ENCODE measurements at places on chromosomes 5 and 9.

DNA sequence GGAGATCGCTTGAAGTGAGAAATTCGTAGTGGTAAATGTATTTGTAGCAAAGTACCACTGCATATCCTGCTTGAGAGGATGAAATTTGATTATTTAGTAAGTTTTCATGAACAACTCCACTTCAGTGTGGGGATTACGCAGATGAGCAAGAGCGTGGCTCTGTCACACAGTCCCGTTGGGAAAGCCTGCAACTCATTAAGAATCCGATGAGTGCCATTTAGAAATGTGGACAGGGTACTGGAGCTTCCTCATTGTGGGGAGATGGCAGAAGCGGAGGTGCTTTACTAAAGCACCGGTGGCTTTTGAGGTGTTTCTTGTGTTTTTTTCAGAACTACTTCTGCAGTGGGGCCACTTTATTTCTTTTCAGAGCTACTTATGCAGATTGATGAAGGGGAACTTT, 1.4 kb downstream of the TJP2 start:
- no peak for DNase-seq

- DNase-seq = no peak
Measured at GRCh38 chr5:103254921-103255320, 3.6 kb upstream of the MACIR start.

- DNase-seq = no peak
Measured at GRCh38 chr9:127522727-127523126, 71.4 kb downstream of the LRSAM1 start.

GRCh38 chr5:54021431-54022164, 288.8 kb downstream of the ARL15 start:
- no peak for DNase-seq

DNA sequence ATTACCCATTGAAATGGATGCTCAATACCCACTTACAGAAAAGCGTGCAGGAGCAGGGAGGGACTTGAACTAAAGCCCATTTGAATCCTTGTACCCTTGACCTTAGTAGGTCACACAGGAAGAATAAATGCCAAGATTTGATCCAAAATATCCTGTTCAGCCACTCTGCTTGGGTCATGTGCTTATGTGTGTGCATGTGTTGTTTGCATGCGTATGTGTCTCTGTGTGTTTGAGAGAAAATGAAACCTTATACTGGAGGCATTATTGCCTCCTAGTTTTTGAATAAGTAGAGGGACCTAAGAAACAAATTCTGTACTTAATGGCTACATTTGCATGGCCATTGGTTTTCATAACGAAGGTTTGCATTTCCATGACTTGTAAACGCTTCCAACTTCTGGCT, 63.4 kb upstream of the TRIM32 start:
- DNase-seq = no peak

GRCh38 chr9:130981756-130982137, 27.2 kb upstream of the LAMC3 start:
- DNase-seq = no peak

DNA sequence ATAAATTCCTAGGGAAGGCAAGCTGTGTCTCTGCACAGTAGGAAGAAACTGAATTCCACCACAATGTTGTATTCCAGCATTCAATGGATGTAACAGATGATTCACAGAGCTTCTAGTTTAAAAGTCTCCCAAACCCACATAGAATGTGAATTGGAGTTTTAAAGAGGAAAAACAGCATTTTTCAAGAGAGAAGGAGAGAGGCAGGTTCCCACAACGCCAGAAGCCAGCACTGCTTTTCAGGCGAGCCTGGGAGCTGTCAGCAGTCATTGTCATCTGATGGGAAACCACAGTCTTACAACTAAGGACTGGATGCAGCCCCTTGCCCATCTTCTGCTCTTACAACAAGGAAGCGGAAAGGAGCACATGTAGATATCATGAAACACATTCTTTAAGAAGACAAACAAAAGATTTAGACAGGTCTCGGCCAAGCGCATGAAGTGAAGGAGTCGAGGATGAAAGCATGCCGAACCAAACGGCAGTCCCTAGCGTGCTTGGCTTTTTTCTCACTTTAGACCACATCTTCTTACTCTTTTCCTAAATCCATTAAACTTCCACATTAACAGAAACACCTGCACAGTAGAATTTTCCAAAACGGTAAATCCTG, 638 bp downstream of the DIRAS2 start:
- DNase-seq = no peak

GRCh38 chr5:154783774-154784460, 28.7 kb downstream of the LARP1 start:
- no peak for DNase-seq

DNA sequence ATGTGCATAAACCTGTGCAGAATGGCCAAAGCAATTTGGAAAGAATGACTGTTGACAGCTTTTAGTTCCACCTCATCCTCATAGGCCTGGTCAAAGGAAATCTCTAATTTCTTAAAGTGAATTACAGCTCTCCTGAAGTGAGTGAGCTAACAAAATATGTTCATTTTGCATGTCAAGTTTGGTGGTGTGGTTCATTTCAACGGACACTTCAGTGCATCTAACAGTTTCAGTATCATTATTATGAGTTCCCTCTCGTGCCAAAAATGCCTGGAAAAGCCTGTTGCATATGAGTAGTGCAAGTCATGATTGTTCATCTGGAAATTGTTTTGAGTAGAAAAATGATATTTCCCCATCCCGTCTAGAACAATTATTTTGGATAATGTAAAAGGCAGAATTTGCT, 53.2 kb upstream of the HMHB1 start:
- no peak for DNase-seq

- DNase-seq = no peak
Measured at GRCh38 chr5:151890299-151890698, 34.4 kb downstream of the GLRA1 start.

GRCh38 chr9:76699971-76700370, 64.3 kb upstream of the PCA3 start:
- no peak for DNase-seq

DNA sequence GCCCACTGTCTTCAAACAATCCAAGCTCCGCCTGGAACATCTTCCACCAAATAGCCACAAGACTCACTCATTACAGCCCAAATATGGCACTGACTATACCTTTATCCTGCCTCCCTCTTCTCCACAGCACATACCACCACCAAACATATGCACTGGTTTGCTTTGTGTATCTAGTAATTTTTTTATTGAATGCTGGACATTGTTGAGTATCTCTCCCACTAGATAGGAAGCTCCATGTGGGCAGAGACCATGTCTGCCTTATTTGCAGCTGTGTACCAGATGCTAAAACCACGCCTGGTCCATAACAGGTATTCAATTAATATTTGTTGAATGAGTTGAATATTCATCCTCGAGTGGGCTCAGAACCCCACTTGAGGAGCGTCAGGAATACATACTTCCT, 67.2 kb upstream of the FUBP3 start:
- DNase-seq = no peak

- no peak for DNase-seq
Measured at GRCh38 chr5:130528474-130528873, 624.2 kb downstream of the CHSY3 start.

GRCh38 chr5:117261948-117262571, 687.4 kb upstream of the SEMA6A start:
- DNase-seq = no peak

- no peak for DNase-seq
Measured at GRCh38 chr5:40984884-40985283, 75.6 kb downstream of the C7 start.

GRCh38 chr5:81718300-81718699, 32.6 kb downstream of the SSBP2 start:
- no peak for DNase-seq

DNA sequence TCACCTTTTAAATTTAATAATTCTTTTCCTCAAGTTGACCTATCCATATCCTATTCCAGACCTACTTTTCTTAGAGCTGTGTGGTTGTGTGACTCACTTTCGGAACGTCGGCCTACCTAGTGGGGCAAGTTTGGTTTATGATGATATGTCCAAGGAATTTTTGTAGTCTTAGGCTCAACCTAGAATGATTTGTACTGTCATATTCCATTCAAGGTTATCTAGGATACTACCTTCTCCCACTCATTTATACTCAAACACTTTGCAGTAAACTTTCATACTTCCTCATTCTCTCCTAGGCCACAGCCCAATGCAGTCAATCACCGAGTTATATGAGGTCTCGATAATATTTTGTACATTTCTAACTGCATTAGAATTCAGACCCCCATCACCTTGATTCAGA, 61.9 kb downstream of the PIK3R1 start:
- no peak for DNase-seq

DNA sequence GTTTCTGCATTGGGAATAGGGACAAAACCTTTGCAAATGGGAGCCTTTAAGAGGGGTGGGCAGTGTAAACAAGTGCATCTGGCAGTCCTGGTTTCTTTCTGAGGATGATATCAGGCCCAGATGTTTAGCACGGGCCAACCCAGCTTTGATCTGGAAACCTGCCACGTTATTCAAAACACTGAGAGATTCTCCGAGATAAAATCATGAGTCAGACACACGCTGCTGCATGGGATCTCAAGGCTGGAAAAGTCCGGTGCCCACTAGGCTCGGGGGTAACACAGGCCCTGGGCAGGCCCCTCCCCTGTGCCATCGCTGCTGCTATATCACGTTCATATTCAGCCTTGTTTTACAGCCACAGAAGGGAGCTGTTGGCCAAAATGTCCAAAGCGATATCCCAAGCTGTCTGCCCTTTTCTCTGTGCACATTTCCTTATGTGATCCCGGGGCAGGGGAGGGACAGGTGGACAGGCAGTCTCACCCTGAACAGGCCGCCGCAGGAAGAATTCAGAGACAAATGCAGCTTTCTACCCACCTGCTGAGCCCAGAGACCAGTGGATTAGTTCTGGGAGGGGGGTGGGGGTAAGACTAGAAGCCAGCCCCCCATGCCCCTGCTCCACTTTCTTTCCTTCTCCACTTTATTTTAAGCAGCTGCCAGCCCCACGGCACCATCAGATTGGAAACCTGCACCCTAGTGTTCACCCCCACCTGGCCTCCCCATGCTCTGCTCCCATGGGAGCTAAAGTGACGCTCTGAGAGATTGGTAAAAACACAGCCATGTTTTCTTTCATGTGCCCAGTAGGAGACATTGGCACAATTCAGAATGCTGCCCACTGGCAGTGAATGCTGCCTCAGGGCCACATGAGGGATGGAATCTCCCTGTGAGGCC, 63.1 kb downstream of the TMOD1 start:
- DNase-seq = no peak

DNA sequence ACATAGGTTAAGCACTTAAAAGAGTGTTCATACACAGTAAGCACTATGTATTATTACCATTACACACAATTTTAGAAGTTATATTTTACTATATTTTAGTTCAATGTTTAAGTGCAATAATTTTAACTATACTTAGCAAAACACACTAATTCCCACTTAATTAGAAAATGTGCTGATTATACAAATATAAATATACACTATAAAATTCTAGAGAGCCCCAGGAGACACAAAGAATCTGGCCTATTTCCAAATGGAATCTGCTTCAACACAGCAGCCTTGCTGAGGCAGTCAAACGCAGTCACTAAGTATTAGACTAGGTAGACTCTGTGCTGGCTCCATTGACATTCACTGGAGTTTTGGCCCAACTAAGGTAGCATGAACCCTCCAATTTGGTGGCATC, 160.9 kb downstream of the CETN3 start:
- no peak for DNase-seq

- no peak for DNase-seq
Measured at GRCh38 chr5:16957304-16958196, 21.5 kb upstream of the MYO10 start.

DNA sequence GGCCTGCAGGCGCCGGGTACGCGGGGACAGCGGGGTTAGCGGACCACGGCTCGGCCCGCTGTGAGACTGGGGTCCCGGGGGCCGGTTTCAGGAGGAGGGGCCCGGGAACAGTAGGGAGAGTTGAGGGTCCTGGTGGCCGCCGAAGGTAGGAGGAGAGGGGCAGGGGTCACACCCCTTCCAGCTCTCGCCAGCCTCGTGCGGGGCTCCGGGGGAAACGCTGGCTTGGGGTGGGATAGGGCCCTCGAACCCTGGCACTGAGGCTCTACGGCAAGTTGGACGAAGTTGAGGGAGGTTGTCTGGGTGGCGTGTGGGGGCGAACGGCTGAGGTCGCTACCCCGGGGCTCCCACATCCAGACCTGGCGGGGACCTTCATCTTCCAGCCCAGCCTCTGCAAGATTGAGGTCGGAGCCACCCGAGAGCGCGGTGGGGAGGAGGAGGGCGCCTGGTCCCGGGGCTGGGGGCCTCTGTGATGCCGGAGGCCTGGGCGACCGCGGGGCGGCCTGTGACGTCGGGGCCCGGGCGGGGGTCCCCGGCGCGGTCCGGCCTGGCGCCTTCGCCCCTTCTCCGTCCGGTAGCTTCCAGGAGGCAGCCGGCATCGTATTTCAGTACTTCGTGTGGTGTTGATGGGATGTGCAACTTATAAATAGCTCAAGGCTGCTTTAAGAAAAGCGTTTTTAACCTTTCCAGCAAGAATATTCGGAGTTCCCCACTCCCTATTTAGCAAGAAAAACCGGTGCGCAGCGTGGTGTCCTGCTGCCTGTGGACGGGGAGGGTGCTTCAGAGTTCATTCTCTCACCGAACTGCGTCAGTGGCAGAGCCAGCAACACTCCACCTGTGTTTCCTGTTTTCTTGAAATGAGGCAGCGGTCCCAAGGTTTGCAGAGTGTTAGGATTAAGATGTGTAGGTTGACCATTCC, 902 bp downstream of the HABP4 start:
- no peak for DNase-seq

GRCh38 chr5:41127967-41128690, 57.0 kb upstream of the MROH2B start:
- DNase-seq = no peak

DNA sequence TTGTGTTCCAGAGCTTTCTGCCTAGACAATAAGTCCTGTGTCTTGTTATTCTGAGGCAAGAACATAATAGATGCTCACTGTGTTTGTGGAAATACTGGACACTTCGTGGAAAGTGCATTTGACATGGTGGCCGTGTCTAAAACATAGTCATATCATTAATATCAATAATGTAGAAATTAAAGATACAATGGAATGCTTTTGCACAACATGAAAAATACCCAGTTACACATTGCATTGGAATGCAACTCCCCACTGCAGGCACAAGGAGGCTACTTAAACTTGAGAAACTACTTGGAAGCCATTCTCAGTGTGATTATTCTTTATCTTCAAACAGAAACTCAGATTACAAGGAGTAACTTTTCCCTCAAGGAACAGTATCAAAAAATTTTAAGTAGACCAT, 145.3 kb upstream of the ZNF462 start:
- DNase-seq = no peak

DNA sequence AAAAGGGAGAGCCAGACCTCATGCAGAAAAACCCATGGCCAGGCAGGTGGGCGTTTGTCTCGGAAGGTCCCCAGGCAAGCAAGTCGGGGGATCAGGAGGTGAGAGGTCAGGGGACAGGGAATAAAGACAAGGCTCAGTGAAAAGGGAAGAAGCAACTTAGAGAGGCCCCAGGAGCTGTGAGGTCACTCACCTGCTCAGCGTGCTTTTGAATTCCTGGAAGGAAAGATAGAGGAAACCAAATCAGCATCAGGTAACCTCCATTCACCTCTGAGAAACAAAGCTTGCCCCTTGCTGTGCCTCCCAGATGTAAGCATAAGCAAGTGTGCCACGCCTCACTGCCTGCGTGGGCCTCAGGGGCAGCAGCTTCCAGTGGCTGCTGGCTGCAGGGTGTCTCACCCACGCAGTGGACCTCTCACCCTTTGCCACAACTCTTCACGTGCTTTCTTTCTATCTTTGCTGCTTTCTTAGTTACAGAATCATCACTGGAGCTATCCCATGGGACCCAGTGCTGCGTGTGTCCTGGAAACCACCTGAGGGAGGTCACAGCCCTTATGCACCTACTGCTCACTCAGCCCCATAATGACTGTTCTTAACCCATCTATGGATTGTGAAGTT, 6.0 kb downstream of the TRIM7 start:
- DNase-seq = no peak

Measured in stimulated activated CD8-positive, alpha-beta memory T cell treated with anti-CD3 and anti-CD28 coated beads, Interleukin-7, amount 100 ng/mL, for 48 hours (primary cell).